ENCODE measurements at places on chromosomes 2 and 18.

GRCh38 chr2:134258684-134259388, 5.0 kb downstream of the MGAT5 start:
- peak; percentile 75 for DNase-seq

GRCh38 chr2:120344976-120345581, 857 bp upstream of the INHBB start:
- no peak for DNase-seq

- DNase-seq = no peak
Measured at GRCh38 chr2:166628478-166629136, 134.6 kb upstream of the SCN7A start.

GRCh38 chr2:6254441-6254840, 562.3 kb downstream of the SOX11 start:
- no peak for DNase-seq

DNA sequence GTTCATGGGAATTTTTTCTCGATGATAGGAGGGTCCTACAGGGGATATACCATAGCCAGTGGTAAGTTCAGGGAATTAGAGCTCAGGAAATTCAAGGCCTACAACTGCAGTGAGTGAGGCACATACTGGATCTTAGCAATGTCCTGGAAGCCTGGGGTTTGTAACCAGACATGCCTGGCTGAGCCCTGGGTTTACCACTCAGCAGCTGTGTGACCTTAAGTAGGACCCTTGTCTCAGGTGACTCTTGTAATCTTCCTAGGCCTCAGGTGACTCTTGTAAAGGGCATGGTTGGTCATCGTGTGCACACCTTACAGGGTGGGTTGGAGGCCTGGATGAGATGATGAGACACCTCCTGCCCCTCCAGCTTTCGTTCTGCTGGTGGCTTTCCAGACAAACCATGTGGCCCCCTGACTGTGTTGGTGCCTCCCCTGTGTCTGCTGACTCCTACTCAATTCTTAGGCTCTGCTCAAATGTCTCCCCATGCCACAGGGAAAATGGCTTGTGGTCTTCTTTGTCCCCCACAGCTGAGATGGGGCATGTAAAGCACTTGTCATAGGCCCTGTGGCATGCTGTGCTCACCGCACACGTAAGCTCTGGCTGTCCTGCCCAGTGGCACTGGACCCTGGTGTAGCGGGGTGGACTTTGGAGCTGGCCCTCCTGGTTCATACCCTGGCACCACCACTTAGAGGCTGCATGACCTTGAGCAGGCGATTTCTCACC, 94.1 kb downstream of the FHOD3 start:
- DNase-seq = no peak

GRCh38 chr18:35862119-35862640, 110.3 kb upstream of the RMP24 start:
- DNase-seq = no peak

DNA sequence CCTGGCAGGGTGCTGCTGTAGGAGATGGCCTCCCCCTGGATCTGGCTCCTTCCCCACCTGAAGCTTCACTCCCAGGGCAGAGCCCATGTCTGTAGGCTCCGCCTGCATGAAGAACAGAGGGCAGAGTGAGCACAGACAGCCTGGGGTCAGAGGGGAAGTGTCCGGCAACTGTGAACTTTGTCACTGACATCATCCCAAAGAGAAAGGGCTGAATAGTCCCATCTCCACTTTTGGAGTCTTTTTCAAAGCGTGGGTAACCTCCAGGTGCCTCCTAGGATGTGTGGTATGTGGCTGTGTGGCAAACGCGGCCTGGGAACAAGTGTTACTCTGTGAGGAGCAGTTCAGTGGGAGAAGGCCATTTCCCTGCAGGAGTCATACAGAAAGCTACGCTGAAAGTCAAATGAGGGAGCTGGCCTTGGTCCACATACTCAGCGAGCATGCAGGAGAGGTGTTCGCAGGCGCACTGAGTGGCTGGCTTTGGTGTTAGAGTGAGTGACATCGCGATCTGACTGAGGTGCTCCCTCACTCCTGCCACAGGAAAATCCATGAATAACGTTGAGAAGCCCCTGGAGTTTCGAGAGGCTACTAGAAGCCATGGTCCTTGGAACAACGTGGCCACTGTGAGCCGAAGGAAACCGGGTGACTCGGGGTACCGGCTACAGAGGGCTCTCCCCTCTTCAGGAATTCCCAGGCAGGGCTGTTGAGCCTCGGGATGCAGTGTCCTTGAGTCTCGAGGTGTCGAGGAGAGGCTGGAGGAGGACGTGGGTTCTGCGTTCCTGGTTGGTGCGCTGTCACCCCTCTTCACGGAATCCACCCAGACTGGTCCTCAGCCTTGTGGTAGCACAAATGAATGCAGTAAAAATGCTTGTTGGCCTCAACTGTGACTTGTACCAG, 54.7 kb downstream of the CABLES1 start:
- DNase-seq = no peak

DNA sequence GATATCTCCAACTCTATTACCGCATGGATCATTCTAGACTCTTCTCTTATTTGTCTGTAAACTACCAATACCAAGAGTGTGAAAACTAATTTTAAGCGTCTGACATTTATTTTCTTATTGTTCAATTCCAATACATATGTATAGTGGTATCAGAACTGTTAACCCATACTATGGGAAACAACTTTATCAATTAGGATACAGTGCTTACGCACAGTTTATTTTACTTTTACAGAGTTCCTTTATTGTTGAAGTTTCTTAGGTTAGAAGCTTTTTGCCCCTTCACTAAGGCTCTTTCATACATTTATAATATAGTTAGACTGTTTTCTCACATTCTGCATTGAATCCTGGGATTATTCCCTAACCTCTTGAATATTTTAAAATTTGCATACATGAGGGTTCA, 198.8 kb upstream of the RGPD4 start:
- DNase-seq = no peak

- DNase-seq = peak; percentile 92
Measured at GRCh38 chr2:9782197-9782719, 61.0 kb upstream of the TAF1B start.

Measured in CD4-positive, alpha-beta T cell treated with Interleukin-17A for 1 hour (primary cell).